NCI-H1092 treated with DMSO at 0.1 percent for 48 hours (cell line): ENCODE measurements at places on chromosomes 12 and 14.

DNA sequence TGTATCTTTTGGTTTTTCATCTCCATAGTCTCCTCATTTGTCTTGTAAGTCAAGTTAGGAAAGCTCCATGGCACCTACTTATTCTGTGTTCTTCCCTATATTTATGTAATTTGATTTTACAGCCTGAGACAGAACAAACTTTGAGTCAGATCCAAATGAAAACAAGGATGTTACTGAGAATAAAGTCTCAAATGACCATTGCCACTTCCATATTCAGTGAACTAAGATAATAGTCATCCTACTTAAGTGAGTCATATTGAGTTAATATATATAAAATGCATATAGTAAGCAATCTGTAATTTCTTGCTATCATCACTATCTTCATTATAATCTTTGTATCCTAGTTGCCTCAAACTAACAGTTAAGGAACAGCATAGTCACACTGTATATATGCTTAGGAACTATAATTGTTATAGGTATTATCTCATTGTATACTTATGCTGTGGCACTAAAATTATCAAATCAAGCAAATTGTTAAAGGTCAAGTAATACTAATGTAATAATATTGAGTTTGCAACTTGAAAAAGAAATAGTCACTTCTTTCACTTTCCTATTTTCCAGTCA is 30.8 kb downstream of the TMTC3 start:
- DNase-seq, result no peak

GRCh38 chr14:64260418-64260817 is 33.8 kb downstream of the ESR2 start:
- no peak for DNase-seq

DNA sequence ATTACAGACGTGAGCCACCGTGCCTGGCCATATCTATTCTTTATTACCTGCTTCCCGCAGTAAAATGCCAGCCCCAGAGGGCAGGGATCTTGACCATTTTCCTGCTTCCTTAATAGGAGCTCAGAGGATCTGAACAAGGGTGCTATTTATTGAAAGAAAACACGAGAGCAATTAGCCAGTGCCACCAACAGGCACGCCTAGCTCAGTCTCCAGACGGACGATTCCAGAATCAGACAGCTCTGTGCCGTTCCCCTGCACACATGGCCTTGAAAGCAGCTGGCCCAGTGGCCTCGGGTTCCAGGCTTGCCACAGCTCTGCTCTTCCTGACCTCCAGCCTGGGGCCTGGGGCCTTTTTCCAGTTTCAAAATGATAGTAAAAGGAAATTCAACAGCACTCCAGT is 135.2 kb upstream of the RFLNA start:
- DNase-seq, result no peak

DNA sequence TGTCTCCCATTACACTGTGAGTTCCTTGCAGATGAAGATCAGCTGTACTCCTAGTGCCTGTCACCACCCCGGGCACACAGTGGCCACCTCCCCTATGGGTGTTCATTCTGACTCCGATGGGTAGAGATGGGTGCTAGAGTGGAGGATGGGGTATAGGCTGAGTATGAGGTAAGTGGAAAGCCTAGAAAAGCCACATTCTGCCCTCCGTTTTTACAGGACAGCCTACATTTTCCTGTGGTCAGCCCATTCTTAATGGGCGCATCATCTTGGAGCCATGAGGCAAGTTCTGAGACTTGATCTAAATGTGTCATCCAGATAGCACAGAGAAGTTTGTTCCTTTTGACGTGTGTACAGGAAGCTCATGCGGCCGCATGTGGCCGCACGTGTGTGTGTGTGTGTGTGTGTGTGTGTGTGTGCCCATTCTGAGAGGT is 166.7 kb upstream of the HIF1A start:
- no peak for DNase-seq
